ENCODE measurements at places on chromosomes 7 and 10. TPM values are rescaled to one million over a fixed set of nuclear protein-coding genes. Genes with fewer than 3 reads are reported as not detected.
A peak's percentile ranks its signal among the peaks of the same experiment; 100 is the strongest.

DNA sequence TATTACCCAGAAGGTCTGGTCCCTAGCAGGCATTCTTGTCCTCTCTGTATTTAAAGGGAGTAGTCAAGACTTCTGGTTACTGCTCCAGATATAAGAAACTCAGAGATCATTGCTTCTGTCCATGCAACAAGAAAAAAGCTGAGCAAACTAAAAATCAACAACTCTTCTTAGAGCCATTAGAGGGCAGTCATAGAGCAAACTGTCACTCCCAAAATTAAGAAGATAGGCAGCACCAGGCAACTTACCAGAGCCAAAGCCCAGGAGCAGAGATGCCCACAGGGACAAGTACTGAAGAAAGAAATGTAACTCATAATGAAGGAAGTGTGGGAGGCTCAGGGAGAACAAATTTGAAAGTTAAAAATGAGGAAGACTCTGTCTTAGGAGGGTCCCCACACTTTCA lies 472.9 kb upstream of the COBL start:
- H3K36me3 ChIP-seq, result no peaks in the 10 kb centered on the region
- no peak overlapping the region for H3K27ac ChIP-seq

DNA sequence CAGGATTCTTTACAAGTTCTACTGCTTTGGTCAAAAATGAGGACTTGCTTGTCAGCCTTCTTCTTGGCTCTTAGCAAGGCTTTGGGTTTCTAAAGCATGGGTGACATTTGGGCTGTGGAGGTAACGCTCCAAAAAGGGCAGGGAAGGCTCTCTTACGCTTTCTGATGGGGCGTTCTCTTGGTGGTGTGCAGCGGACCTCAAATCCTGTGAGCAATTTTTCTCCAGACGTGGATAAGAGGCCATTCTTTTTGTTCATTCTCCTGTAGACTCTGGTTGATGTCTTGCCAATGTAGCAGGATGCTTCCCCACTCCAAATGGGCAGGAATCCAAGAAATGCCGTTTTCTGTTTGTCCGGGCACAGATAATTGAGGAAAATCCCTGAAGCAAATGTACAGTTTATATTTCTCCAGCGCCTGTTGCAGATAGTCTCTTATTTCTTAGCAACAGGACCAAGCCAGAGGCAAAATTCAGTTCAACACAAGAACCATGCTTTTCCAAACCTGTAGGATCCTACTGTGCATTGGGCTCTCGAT lies 138.4 kb upstream of the NFE2L3 start:
- peaks cover 17% of the 10 kb centered on the region for H3K27me3 ChIP-seq
- H3K4me1 ChIP-seq, result no peaks in the 10 kb centered on the region

DNA sequence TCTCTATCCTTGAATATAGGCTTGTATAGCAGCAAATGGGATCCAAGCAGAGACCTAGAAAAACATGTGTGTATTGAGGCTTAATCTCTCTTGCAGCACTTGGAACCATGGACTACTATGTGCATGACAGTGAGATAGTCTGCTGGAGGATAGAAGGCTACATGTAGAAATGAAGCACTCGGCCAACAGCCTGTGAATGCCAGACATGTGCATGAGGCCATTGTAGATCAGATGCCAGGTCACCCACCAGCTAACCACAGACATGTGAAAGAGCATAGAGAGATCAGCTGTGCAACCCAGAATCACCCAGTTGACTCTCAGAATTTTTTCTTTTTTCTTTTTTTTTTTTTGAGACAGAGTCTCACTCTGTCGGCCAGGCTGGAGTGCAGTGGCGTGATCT lies 90.9 kb downstream of the NT5C2 start:
- no peak for DNase-seq
- H3K4me1 ChIP-seq, result peaks cover 8% of the 10 kb centered on the region
- peak overlapping the region; percentile 4 for H3K27ac ChIP-seq

DNA sequence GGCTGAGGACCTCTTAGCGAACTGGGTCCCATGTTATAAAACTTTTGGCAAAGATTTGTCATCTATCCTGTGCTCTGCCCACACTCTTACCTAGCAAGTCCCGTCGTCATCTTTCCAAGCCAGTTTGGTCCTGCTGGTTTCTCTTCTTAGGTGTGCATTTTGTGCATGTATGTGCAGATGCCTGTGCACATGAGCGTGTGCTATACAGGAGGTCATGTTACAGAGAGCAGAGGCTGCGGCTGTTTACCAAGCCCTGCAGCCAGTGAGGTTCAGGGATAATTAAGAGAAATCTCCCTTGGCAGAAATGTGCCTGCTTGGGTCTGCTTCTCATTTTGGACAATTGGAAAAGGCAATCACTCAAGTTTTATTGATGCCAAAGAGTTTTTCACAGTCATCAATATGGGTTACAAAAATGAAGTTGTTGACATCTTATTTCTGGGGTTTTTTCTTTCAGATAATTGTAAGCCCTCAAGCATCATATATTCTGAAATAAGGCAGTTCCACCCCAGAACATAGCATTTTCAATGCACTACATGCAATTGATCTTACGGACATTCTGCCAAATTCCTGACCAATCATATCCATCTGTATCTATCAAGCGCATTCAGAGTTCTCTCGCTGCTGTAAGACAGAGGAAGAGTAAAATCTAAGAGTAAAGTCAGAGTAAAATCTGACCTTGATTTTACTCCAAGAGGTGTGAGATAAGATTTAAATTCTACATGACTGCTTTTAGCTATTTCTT lies 361.4 kb upstream of the ZNF32 start:
- DNase-seq, result no peak
- no peak overlapping the region for H3K4me3 ChIP-seq
- H3K36me3 ChIP-seq, result no peaks in the 10 kb centered on the region
- H3K27me3 ChIP-seq, result peaks cover 7% of the 10 kb centered on the region
- peaks cover 15% of the 10 kb centered on the region for H3K4me1 ChIP-seq

GRCh38 chr7:106382129-106382528 lies 97.3 kb upstream of the NAMPT start:
- H3K27me3 ChIP-seq, result peaks cover 14% of the 10 kb centered on the region
- peaks cover 2% of the 10 kb centered on the region for H3K36me3 ChIP-seq
- H3K4me3 ChIP-seq, result no peak overlapping the region
- no peak for DNase-seq

GRCh38 chr7:90968871-90969270 lies 295.4 kb upstream of the FZD1 start:
- H3K4me3 ChIP-seq, result no peak overlapping the region
- peaks cover 10% of the 10 kb centered on the region for H3K36me3 ChIP-seq
- no peaks in the 10 kb centered on the region for H3K27me3 ChIP-seq
- DNase-seq, result no peak
- H3K27ac ChIP-seq, result no peak overlapping the region

GRCh38 chr7:129741743-129742213 lies 130.3 kb downstream of the NRF1 start:
- H3K27ac ChIP-seq, result no peak overlapping the region
- peaks cover 5% of the 10 kb centered on the region for H3K36me3 ChIP-seq
- H3K4me1 ChIP-seq, result peaks cover 3% of the 10 kb centered on the region
- no peak for DNase-seq
- no peak overlapping the region for H3K4me3 ChIP-seq

- H3K4me1 ChIP-seq, result no peaks in the 10 kb centered on the region
- H3K4me3 ChIP-seq, result no peak overlapping the region
- no peaks in the 10 kb centered on the region for H3K36me3 ChIP-seq
- H3K27ac ChIP-seq, result no peak overlapping the region
- H3K27me3 ChIP-seq, result peaks cover 4% of the 10 kb centered on the region
Observed at GRCh38 chr10:108230478-108231170, 1066.1 kb upstream of the SORCS1 start.

GRCh38 chr7:124965553-124965952 lies 35.9 kb upstream of the POT1 start:
- H3K36me3 ChIP-seq, result no peaks in the 10 kb centered on the region
- no peak for DNase-seq
- no peak overlapping the region for H3K4me3 ChIP-seq

RTKN2 gene
- total RNA-seq, result 3.4 TPM

- no peak within 1 kb of the TSS for H3K4me3 ChIP-seq
- H3K27me3 ChIP-seq, result peaks cover 79% of the 10 kb centered on the region
- no peak within 1 kb of the TSS for H3K27ac ChIP-seq
Observed at GRCh38 chr7:27156508-27156898, at the start of gene HOXA7. HOXA7 (minus strand) TSS chr7:27156675; CDS start chr7:27156545, 130 bp downstream.

DNA sequence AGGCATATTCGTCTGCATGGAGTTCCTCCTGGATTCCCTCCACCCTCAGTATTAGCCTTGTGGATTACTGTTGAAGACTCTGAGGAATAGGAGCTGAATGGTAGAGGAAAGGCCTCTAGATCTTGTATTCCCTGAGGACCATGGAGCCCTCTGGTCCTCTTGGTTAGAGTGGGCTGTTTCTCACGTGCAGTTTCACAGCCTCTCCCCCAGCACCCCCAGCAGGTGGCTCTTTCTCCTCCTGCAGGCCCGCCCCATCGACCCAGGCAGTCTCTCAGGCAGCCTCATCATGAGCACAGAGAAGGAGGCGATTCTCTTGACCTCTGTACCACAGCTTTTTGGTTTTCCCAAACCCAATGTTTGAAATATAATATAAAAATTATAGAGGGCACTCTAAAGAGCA lies 102.0 kb downstream of the WNT2 start:
- no peak overlapping the region for H3K27ac ChIP-seq
- peaks cover 42% of the 10 kb centered on the region for H3K4me1 ChIP-seq
- DNase-seq, result no peak
- peaks cover 40% of the 10 kb centered on the region for H3K36me3 ChIP-seq
- H3K4me3 ChIP-seq, result no peak overlapping the region

PRF1 gene
- total RNA-seq, result not detected

DNA sequence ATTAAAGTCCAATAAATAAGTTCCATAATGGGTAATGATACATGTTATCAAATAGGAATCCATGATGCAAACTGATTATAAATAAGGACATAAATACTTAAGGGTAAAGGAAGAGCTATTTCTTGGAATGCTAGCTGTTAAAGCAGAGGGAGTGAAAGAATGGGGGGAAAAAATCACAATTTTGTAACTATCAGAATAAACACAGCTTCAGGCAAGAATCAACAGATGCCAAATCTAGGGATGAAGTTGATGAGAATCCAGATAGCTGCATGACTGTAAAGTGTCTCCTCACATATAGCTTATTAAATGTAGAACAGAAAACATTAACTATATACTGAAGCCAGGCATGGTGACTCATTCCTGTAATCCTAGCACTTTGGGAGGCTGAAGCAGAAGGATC lies 4.9 kb downstream of the IPMK start:
- H3K4me1 ChIP-seq, result peaks cover 35% of the 10 kb centered on the region
- no peak overlapping the region for H3K27ac ChIP-seq
- H3K36me3 ChIP-seq, result peaks cover 1% of the 10 kb centered on the region
- DNase-seq, result no peak
- H3K27me3 ChIP-seq, result no peaks in the 10 kb centered on the region

TRIL gene
- total RNA-seq, result 0.92 TPM

GRCh38 chr7:68892236-68892635 lies 706.0 kb upstream of the AUTS2 start:
- no peak for DNase-seq
- no peak overlapping the region for H3K27ac ChIP-seq
- H3K27me3 ChIP-seq, result no peaks in the 10 kb centered on the region
- H3K4me3 ChIP-seq, result no peak overlapping the region
- H3K36me3 ChIP-seq, result no peaks in the 10 kb centered on the region
- H3K4me1 ChIP-seq, result peaks cover 4% of the 10 kb centered on the region

CCDC136 gene
- 7.6 TPM for total RNA-seq

DNA sequence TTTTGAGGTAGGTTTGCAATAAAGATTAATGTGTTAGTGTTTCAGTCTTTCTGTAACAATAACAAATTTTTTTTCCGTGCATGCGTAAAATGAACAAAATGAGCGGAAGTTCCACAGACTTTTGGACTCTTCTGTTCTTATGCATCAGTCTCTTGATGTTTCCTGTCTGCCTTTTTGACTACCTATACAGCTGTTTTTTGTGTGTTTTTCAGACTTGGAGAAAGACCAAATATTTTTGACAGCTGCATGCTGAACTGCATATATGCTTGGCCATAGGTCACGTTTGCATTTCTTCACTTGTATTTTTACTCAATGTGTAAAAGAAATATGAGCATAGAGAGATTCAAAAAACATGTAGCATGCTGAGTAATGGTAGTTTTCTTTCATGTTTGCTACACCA lies 119.3 kb downstream of the BBS9 start:
- no peak overlapping the region for H3K27ac ChIP-seq
- H3K4me1 ChIP-seq, result peaks cover 16% of the 10 kb centered on the region
- no peaks in the 10 kb centered on the region for H3K36me3 ChIP-seq
- DNase-seq, result no peak

DNA sequence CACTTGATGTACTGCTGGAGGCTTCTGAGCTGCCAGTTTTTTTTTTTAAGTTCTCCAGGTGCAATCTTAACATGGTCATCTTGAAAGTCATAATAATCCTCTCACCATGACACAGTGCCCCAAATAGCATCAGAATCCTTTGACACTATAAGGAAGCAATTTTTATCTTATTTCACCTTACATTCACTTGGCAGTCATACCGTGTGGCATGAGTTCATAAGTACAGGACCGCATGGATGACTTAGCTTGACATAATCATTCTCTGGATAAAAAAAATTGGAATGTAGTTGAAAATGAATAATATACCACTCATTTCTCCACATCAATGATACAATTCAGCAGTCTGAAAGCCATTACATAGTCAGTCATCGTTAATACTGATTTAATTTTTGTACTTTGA lies 25.6 kb upstream of the TMEM196 start:
- no peaks in the 10 kb centered on the region for H3K36me3 ChIP-seq
- H3K4me3 ChIP-seq, result no peak overlapping the region
- H3K27ac ChIP-seq, result no peak overlapping the region
- no peaks in the 10 kb centered on the region for H3K4me1 ChIP-seq
- DNase-seq, result no peak

All from chondrocyte (in vitro differentiated cells).